CD8-positive, alpha-beta memory T cell (primary cell): ENCODE measurements at places on chromosomes 5 and 9.

GRCh38 chr5:5050801-5051200, 89.3 kb upstream of the ADAMTS16 start:
- no peak for DNase-seq

- DNase-seq = no peak
Measured at GRCh38 chr9:18610956-18611355, 137.0 kb downstream of the ADAMTSL1 start.

GRCh38 chr9:113935677-113936380, 59.7 kb downstream of the ZNF618 start:
- no peak for DNase-seq

DNA sequence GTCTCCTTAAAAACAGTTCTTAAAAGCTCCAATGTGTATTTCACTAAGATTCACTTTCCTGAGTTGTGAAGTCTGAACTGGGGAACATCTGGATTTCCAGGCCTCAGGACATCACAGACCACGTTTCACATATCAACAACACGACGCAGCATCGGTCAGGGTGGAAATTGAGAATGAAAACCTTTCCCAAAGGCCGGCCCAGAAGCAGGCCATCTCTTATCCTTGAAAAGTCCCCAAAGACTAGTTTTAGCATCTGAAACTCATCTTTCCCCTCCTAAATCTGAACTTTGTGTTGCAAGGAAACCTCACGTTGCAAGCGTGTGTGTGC, 96.4 kb upstream of the COL5A1 start:
- no peak for DNase-seq

- DNase-seq = no peak
Measured at GRCh38 chr9:79432485-79432884, 139.3 kb upstream of the TLE4 start.

GRCh38 chr5:170741801-170742200, 41.7 kb upstream of the GABRP start:
- no peak for DNase-seq

DNA sequence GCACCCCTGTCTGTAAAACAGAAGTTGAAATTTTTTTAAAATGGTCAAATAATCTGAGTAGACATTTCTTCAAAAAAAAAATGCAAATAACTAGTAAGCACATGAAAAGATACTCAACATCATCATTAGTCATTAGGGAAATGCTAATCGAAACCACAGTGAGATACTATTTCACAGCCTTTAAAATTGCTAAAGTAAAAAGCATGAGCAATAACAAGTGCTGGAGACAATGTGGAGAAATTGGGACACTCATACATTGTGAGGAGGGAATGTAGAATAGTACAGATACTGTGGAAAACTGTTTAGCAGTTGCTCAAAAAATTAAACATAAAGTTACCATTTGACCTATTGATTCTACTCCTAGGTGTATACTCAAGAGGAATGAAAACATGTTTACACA, 58.4 kb upstream of the RUSC2 start:
- no peak for DNase-seq

DNA sequence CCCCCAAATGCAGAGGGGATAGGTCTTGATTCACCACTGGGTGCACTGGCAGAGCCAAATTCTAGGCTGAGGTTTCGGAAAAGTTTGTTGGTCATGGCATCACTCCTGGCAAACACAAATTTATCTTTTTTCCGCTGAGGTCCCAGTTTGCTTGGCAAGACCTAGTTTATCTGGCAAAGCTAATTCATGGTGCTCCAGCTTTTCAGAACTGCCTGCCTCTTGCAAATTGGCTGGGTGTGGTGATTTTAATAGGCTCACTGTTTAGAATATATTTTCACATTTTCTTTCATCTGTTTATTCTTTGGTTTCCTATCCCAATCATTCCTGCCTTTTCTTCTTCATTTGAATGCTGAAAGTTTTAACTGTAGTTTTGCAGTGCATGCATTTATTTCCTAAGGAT, 50.5 kb upstream of the MAMDC2 start:
- no peak for DNase-seq

DNA sequence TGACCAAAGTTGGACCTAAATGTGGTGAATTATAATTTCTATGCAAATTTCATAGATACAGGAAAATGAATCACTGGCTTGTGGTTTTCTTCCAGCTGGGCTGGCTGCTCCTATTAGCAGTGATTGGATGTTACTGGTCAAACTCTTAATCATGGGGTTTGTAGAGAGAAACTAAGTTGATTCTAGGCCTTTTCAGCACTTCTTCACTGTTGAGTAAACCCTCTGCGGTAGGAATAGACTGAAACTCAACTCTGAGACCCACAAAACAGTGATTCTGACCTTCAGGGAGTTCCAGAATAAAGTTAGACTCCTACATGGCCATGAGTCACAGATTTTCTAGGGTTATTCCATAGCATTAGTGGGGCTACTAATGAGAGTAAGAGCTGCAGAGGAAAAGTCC, 47.9 kb upstream of the FKTN start:
- no peak for DNase-seq

DNA sequence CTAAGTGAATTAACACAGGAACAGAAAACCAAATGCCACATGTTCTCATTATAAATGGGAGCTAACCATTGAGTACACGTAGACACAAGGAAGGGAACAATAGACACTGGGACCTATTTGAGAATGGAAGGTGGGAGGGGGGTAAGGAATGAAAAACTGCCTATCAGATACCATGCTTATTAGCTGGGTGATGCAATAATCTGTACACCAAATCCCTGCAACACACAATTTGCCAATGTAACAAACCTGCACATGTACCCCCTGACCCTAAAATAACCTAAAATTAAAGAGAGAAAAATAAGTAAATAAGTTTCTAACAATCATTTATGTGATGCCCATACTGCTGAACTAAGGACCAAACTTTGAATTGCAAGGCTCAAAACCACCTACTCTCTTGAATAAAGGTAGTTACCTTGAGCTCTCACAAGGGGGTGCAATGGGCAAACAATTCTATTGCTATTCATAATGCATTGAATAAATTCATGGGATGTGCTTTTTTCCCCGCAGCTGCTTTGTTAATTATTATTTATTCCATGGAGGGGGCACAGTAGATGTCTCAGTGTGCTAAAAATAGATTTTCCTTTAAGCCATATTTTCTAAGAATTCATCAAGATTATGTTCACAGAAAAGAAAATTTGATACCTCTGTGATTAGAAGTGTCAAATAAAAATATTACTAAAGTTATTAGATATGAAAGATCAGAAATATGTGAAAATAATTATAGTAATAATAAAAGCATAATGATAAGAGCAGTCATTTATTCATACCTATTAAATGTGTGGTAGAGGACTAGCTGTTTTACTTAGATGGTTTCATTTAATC, 76.2 kb upstream of the PTPN3 start:
- DNase-seq = no peak

DNA sequence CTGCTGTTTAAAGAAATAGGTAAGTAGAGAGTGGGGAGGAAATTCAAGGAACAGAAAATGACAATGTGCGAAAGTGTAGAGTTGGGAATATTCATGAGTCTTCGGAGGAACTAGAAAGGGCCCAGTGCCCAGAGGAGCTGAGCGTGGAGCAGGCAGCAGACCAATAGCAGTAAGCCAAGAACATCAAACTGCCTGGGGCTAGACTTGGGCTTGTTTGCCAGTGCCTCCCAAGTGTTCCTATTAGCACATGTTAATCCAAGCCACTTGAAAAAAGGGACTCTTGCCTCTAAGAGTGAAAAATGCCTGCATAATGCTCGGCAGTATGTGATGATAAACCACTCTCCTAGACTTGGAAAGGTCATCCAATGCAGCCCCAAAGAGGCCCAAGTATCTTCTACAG, 1.2 kb upstream of the TAL2 start:
- DNase-seq = no peak

- peak; percentile 81 for DNase-seq
Measured at GRCh38 chr5:177309351-177310191, 2.1 kb downstream of the MXD3 start.

DNA sequence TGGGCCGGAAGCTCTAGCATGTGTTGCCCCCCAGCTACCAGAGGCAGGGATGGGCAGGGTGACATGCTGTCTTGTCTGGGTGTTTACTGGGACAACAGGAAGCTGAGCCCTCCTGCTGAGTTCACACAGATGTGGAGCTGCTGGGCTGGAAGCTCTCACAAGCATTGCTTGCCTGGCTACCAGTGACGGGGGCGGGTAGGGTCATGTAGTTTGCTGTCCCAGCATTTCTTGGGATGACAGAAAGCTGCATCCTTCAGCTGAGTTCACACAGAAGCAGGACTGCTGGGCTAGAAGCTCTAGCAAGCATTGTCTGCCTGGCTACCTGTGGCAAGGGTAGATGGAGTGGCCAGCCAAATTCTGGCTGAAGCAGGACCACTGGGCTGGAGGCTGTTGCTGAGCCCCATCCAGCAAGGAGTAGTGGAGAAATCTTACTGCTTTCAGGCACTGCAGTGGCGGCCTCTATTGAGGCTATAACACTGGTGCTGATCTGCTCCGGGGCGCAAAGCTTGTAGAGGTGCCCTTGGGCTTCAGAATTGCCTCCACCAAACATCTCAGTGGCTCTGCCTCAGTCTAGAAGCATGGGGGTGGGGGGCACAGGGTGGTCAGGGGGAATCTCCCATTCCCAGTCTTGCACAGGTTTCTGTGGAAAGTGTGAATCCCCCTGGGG, 25.1 kb downstream of the POLK start:
- no peak for DNase-seq
